Smooth muscle cell of the pulmonary artery (primary cell): ENCODE measurements at places on chromosomes 7 and 10. TPM values are rescaled to one million over a fixed set of nuclear protein-coding genes. Genes with fewer than 3 reads are reported as not detected.

The KCNIP2 gene
- total RNA-seq: 1.5 and 1.8 TPM in 2 replicates

The STRIP2 gene
- 2.2 and 20.9 TPM in 2 replicates for total RNA-seq

The HOXA9 gene
- 0.33 TPM in 1 of 2 replicates, not detected in the other for total RNA-seq

The GNAI1 gene
- 25.0 and 52.2 TPM in 2 replicates for total RNA-seq

The EPO gene
- total RNA-seq: not detected in 2 replicates
